ENCODE measurements at places on chromosomes 7 and 10.

DNA sequence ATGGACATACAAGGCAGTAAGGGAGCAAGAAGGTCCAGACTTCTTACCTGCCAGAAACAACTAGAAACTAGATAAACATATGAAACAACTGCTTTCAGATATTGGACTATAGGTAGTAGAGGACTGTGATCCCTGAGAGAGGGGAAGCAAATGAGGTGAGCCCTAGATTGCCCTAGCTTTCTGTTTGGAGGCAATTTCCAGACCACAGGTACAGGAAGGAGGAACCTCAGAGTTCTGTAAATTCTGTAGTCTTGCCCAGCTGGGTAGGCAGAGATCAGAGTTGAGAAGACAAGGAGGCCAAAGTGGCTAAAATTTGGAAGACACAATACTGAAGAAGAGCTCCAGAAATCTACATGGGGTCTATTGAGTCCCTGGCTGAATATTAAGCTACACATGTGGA, 21.0 kb downstream of the CDK6 start:
- no peak for DNase-seq

DNA sequence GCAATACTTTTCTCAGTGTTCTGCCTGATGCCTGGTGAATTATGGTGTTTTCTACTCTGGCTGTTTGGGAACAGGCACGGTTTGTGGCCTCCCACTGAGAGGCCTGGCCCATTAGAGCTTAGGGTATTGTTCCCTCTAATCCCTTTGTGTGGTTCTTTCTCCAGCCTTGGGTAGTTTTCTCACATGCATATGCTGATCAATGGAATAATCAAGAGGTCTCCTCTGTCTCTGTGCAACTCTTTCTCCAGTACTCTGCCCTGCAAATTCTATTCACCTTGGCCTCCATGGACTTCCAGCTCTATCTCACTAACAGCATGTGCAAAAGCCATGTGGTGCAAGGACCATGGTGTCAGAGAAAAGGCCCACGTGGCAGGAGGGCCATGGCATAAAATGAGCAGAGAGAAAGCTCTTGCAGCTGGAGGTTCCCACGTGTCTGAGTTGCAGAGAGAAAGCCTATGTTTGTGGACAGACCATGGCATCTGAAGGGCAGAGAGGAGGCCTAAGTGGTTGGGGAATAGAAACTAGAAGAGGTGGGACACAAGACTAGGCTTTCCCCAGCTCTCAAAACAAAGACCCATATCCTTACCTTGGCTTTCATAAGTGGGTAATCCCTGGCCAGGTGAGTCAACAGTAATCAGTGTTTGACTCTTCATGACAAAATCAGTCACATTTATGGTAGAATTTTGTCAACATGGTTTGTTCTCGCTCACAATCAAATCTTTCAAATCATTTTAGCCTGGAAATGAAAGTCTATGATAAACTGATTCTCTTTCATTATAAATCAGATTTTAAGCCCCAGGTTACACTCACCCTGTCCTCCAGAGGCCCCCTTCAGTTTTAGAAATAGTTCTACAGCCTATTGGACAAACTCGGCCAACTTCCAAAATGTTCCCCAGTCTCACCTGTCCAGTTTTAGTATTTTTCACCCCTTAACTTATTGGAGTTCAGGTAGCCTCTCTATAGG, 17.3 kb downstream of the OPALIN start:
- no peak for DNase-seq

- DNase-seq: no peak
Observed at GRCh38 chr7:30852308-30852684, 59.4 kb upstream of the AQP1 start.

DNA sequence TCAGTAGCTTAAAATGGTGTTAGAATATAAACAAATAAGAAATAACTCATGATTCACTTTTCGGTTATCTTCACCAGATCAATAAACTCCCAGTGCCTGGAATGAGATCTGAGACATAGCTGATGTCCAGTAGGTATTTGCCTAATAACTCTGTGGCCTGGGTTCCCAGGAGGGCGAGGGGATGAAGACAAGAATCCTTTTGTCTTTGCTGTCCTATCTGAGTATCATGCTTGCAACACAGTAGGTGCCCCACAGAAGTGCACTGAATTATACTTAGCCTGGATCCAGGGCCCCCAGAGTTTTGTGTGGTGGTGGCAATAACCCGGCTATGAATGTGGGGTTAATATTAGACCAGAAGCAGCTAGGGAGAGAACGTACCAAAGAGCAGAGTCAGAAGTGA, 350.1 kb upstream of the AOAH start:
- no peak for DNase-seq

DNA sequence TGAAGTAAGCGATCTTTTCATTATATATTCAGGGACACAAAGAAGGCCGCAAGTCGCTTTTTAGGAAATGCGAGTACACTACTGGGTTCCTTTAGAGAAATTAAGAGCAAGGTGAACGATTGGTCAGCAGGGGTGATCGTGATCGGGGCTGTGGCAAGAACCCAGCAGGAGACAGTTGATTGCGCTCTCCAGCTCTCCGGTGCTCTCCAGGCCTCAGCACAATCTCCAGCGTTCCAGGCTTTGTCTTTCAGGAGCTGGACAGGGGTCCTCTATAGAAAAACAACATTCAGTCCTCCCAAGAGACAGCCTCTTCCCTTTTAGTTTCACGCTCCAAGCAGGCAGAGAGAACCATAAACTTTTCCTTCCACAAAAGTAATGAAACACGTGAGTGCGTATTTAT, 170.5 kb upstream of the KLF6 start:
- peak; percentile 20 for DNase-seq

GRCh38 chr7:38383281-38383680, 109.8 kb upstream of the TARP start:
- no peak for DNase-seq

DNA sequence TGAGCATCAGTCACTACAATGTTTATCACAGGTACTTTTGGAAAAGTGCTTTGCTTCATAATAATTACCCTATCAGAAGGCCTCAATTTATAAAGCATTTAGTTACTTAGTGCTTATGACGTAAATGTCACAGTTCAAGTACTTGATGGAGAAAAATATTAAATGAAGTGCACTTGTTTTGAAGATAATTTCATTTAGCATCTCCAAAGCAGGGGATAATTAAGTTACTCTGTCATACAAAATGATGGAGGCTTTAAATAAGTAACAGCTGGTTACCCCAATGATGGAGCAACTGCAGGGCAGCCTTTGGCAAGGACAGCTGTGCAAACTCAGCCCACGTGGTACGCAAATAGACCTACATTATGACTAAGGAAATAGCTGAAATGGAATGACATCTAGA, 768.8 kb downstream of the GRM8 start:
- DNase-seq: no peak

DNA sequence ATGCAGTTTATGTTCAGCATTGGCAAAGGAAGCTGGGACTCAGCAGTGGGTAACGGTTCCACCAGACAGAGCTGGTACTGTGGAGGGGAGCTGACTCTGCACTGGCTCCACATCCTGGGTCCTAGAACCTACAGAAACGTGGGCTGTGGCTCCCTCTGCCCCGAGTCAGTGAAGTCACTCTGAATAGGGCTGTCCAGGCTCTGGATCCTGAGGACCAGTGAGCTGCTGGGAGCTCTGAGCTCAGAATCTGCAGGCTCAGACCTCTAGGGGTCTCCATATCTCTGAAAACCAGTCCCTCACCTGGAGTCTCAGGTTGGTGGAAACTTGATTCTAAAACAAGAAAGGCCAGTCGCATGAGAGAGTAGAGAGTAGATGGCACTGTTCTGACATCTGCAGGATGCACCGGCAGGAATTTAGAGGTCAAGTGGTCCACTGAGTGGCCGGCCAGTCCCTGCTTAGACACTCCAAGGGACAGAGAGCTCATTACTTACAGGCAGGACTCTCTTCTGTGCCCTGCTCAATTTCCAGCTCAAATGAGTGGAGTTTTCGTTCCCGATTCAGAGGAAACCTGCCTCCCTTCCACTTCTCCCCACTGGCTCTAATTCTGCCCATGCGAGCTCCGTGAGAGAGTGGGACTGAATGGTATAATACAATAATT, 18.6 kb downstream of the NPFFR1 start:
- DNase-seq: peak; percentile 11

GRCh38 chr10:124957404-124957947, 15.6 kb downstream of the ZRANB1 start:
- no peak for DNase-seq
